ENCODE measurements at places on chromosomes 2 and 18.

DNA sequence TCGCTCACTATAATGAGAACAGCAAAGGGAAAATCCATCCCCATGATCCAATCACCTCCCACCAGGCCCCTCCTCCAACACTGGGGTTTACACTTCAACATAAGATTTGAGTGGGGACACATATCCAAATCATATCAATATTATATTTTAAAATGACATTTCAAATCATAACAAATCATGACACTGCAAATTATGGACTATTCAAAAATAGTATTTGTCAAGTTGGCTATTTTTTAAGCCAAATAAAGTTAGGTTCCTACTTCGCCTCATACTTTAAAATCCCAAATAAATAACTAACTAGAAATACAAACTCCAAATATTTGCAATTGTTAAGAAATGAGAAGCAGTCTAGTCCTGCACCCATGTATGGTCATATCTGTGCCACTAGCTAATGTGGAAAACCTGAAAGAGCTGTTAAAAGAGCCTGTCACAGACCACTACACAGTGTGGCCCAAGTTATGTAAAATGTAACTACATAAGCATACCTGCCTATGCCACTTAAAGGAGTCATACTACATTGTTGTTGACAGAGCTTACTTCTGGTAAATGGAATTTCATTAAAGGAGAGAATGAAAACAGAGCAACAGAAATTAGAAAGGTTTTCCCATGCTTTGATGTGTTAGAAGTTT, 334.7 kb upstream of the GULP1 start:
- no peak for DNase-seq

GRCh38 chr2:73294239-73294638, 891 bp upstream of the EGR4 start:
- no peak for DNase-seq

DNA sequence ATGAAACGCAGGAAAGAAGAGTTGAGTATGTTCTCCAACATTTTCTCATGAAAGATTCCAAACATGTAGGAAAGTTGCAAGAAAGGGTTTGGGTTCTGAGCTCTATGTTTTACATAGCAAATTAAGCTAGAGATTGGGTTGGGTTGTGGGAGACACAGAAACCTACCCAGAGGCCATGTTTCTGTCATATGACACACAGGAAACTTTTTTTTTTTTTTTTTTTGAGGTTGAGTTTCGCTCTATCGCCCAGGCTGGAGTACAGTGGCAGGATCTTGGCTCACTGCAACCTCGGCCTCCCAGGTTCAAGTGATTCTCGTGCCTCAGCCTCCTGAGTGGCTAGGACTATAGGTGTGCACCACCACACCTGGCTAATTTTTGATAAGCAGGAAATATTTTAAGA, 57.6 kb downstream of the DOCK10 start:
- no peak for DNase-seq

DNA sequence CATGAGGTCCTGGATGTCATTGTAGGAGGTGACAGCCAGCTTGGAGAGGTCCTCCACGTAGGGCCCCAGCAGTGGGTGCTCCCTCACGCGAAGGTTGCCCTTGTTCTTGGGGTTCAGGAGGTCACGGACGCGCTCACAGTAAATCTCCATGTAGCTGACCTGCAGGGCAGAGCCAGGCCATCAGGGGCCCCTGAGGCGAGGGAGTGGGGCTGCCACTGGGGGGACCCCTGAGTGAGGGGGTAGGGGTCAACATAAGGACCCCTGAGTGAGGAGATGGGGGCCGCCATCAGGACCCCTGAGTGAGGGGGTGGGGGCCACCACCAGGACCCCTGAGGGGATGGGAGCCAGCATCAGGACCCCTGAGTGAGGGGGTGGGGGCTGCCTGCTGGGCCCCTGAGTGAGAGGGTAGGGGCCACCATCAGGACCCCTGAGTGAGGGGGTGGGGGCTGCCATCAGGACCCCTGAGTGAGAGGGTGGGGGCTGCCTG, 33.6 kb downstream of the KIF1A start:
- DNase-seq, result no peak

GRCh38 chr18:1012775-1013174, 108.1 kb downstream of the ADCYAP1 start:
- no peak for DNase-seq

- DNase-seq, result no peak
Observed at GRCh38 chr2:72425996-72426395, 278.3 kb upstream of the CYP26B1 start.

DNA sequence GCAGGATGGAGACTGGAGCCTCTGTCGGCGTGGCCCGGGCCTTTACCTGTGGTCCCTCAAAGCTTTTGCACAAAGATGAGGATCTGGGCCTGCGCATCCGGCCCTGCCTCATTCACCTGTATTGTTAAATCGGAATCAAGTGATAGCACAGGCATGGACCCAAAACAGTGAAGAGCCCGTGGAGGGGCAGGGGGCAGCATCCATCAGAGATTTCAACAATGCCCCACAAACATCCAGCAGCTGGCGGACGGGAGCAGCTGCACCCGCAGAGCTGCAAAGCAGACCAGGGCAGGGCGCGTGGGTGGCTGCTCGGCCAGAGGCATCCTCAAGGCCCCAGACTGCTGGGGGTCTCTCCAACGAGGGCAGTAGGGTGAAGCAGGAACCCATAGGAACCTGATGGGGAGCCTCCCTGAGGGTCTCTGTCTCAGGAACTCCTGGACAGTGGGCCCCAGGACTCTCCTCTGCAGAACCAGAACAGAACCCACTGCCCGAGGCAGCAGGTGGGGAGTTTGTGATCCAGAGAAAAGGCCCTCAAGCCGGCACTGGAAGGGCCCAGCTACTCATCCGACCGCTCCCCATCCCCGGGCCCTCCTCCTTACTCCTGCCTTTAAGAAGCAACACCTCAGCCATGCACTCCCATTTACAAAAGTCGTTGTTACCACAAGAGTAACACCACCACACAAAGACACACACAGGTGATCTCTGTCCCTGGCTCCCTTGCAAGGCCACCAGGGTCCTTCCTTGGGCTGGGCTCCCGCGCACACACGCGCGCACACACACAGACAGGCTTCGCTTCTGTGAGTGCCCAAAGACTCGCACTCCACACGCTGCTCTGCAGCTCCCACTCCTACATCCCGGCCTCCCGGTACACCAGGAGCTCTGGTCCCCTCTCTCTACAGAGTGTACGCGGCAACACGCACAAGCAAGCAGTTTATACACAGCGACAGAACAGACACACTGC, 28.8 kb downstream of the HDAC4 start:
- no peak for DNase-seq
